ENCODE measurements at places on chromosomes 6 and 20.
A peak's percentile ranks its signal among the peaks of the same experiment; 100 is the strongest.

GRCh38 chr6:142912125-142912524 is 32.9 kb downstream of the HIVEP2 start:
- no peak for DNase-seq

DNA sequence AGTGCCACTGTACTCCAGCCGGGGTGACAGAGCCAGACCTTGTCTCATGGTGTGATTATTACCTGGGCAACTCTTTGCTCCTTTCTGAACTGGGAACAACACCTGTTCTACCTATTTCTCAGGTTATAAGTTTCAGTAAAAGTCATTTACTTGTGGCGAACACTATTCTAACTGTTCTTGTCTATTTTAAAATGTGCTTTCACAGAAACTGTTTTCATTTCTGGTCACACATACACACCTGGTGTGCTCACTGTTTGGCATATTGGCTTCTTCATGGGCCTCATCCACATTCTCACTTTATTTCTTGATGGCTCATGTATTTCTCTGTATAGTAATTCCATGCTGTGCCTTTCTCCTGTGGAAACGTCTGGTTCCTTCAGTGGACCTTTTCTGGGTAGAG is 30.5 kb upstream of the XRN2 start:
- DNase-seq: no peak

GRCh38 chr6:43878823-43879495 is 108.9 kb downstream of the VEGFA start:
- no peak for DNase-seq

DNA sequence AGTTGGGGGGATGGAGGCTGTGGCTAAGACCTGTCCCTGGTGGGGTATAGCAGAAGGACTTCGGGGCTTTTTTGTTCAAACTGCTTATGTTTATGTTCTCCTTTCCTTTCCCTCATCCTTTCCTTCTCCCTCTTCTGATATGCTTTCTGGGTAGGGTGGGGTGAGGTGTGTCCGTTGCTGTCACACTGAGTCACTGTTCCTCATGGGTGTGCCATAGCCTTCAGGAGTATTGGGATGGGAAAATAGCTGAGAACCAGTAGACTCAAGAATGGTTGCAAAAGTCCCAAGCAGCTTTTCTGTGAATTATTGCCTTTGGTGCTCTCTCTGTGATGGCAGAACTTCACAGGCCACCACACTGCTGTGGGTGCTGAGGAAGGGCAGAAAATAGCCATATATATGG is 39.6 kb downstream of the TPD52L1 start:
- no peak for DNase-seq

DNA sequence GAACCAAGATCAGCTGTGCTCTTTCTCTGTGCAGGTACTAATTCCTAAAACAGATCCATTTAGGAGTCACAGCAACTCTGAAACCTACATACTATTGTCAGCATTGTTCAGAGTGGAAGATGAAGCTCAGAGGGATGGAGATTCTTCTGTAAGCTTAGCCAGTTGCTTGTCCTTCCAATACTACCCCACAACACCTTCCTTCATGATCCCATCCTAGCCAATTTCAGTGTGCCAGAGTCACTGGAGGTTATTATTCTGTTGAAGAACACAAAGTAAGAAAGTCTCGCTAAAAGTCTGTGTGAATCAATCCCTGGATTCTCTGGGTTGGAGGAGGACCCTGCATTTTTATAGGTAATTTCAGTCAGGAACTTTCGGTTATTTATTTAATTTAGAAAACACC is 2.3 kb downstream of the POPDC3 start:
- DNase-seq: no peak

GRCh38 chr20:31608251-31608945 is 3.3 kb downstream of the ID1 start:
- peak; percentile 80 for DNase-seq

DNA sequence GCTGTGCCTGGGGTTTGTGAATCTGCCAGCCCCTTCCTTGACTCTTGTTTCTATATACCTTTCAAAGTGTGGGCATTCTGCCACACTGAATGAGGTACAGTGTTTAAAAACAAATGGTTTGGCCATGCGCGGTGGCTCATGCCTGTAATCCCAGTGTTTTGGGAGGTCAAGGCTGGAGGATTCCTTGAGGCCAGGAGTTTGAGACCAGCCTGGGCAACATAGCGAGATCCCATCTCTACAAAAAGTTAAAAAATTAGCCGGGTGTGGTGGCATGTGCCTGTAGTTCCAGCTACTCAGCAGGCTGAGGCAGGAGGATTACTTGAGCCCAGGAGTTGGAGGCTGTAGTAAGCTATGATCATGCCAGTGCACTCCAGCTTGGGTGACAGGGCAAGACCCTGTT is 5.8 kb downstream of the FAM83D start:
- no peak for DNase-seq

- no peak for DNase-seq
These were observed 356.8 kb downstream of the HDGFL1 start for GRCh38 chr6:22925920-22926789.

GRCh38 chr6:131262060-131262459 is 126.8 kb downstream of the AKAP7 start:
- no peak for DNase-seq

- DNase-seq: no peak
These were observed 9.3 kb upstream of the BCAS1 start for GRCh38 chr20:54079652-54080051.
